ENCODE measurements at places on chromosomes 4 and X.

- DNase-seq = no peak
Measured at GRCh38 chr4:86220121-86220520, 139.7 kb downstream of the MAPK10 start.

DNA sequence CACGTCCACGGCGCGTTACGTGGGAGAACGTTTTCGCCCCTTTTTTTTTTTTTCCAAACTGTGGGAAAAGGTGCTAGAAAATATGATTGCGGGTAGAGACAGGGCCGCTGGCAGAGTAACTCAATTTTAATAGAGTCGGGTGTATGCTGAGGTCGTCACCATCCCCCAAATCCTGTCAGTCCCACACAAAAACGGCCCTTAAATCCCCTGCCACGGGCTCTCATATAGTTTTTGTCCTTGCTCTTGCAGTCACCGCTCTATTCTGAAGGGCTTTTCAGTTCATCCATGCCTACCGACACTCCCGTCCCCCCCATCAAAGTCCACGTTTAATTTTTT lies 796 bp upstream of the MED14 start:
- no peak for DNase-seq

DNA sequence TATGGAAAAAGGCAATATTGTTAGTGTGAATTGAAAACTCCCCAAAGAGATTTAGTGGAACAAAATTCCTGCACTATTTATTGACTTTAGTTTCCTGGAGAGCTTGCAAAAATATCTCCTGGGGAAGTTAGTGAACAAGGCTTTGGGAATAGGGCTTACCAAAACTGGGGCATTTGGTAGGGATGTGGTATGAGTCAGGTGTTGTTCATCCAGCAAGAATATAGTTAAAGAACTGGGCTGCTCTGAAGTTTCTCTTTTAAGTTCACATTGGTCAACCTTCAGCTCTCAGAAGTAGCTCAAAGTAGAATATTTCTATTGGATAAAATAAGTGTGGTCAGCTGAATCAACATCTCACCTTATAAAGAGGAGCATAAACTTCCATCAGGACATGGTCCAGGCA lies 185.0 kb downstream of the CPE start:
- DNase-seq = no peak

DNA sequence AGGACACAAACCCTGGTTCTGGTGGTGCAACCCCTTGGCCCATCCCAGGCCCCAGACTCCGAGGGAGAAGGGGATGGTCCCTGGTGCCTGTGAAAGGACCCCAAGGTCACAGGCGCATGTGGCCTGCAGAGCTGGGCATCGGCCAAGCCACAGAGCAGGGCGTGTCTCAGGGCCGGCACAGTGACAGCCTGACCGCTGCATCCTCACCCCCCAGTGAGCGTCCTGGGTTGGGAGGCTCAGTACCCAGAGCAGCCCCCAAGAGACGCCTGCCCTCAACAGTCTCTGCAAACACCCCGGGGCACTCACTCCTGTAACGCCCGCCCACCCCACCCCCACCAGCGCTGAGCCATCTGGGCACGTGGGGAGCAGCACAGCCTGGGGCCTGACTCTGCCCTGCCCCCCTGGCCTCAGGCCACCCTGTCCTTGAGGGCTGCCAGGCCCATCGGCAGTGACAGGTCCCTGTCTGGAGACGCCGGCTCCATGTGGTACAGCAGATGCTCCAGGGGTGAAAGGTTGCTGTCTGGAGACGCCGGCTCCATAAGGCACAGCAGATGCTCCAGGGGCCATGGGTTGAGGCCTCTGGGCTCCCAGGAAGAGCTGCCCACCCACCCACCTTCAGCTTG lies 24.5 kb upstream of the CPLX1 start:
- DNase-seq = no peak

DNA sequence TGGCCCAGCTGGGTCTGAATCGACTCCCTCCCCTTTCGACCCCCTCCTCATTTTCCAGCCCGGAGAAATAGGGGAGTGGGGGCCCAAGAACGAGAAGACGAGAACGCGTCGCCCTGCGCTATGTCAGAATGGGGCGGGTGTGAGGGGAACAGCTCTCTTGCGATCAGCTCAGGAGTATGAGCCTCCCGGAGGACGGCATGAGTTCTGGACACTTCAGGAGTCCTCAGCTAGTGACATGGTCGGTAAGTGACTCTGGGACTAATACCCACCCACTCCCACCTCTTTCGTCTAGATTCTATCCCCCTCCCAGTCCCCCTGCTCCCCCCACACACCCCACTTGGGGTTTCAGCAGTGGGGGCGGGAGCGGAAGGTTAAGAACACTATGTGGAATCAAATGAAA lies 944 bp downstream of the KLF8 start:
- no peak for DNase-seq

DNA sequence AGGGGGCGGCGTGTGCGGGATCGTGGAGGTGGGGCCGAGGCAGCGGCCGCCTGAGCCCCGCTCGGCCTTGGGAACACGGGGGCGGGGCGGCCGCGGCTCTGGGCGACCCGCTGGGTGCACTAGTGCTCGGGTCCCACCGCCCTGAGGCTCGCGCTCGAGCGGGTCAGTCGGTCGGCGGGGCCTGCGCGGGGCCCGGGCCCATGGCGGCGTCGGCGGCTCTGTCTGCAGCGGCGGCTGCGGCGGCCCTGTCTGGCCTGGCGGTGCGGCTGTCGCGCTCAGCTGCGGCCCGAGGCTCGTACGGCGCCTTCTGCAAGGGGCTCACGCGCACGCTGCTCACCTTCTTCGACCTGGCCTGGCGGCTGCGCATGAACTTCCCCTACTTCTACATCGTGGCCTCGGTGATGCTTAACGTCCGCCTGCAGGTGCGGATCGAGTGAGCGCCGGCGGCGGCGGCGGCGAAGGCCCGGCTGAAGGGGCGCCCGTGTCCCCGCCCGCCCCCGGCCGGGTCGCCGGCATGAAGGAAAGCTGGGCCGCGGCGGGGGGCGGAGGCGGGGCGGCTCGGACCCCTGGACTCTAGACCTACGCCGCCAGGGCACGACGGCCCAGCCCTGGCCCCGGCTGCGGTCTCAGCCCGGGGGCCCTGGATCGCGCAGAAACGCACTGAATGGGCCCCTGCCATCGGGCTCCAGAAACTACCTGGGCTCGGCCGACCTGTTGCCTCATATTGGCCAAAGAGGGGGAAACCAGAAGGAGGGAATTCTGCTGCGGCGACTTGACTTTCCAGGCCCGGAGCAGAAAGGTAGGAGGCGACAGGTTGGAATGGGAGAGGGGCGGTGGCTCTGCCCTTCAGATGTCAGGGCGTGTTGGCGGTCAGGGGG lies at the start of gene SMIM10L2A:
TSS of gene SMIM10L2A (plus strand) at position 13 of the 878 bp plus-strand sequence. CDS start at position 201, 188 bp downstream.
- no peak for DNase-seq
